ENCODE measurements at places on chromosomes 2 and 18. TPM values are rescaled to one million over a fixed set of nuclear protein-coding genes. Genes with fewer than 3 reads are reported as not detected.

GRCh38 chr2:105934467-105934866, 189.8 kb downstream of the NCK2 start:
- DNase-seq, result no peak

GRCh38 chr18:60649107-60649506, 276.5 kb upstream of the MC4R start:
- peak; percentile 29 for DNase-seq

DNA sequence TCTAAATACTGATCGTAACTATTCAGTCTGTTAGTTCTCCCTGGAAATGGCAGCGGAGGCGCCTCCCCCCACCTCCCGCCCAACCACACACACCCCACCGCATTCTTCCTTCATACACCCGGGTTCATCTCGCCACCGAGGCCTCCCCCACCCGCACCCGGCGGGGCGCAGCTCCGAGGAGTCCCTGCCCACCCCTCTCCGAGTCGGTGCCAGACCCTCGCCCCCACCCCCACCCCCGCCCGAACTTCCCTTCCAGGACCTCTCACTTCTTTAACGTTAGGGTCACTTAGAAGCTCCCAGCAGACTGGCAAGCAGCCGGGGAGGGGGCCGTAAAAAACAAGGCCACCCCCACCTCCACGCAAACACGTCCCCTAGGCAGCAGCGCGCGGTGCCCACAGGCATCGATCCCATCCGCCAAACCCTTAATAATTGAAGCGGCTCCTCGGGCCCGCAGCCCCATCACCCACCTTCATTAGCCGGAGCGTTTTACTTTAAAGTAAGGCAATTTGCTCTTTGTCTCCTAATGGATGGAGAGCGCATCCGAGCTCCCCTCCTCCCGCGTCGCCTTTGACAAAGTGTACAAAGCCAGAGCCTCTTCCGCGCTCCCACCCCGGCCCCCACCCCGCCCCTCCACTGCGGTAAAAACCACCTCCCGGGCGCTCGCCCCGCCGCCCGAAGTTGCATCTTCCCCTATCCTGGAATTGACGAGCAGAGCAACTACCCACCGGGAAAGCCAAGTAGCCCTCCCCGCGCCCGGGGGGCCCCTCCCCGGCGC, 624 bp downstream of the ZNF516 start:
- peak; percentile 77 for DNase-seq

DNA sequence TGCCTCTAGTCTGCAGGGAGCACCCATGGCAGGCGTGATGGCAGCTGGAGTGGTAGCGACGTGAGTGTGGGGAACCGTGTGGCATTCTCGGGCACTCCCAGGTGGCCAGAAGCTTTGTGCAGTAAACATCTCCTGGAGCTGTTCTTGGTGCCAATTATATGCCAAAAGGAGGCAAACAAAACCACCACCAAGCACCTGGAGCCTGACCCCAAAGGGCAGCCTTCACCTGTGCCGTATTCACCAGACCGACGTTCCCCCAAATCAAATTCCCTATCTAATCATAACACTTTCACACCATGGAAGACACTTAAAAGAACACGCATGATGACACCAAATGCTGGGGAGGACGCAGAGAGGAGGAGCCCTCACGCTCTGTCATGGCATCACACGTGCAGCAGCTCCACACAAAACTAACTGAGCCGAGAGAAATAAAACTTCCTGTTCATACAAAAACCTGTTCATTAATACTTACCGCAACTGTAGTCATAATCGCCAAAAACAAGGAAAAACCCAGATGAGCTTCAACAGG, 123.6 kb downstream of the EIPR1 start:
- no peak for DNase-seq

- no peak for DNase-seq
Measured at GRCh38 chr2:3637311-3637675, 20.7 kb upstream of the ALLC start.

- no peak for DNase-seq
Measured at GRCh38 chr2:230967113-230967512, 28.8 kb upstream of the SPATA3 start.

DNA sequence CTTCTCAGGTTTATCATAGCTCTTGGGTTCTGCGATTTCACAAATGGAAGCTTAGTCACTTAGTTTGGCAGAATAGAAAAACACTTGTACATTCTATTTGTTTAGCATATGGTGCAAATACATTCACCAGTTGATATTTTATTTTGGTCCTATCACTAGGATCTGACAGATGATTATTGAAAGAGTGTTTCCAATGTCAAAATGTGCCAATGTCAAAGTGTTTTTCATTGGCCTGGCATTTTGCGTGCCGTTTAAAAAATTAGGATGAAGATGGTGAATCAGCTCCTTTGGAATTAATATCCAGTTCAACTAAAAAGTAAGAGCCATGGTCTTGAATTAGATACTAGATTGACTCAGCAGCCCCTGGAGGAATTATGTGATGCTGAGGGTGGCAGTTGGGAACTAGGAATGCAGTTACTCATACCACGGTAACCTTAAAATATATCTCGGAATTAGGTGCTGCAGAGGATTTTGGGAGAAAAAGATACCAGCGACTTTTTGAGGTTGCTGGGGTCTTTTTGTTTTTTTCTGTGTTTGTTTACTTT, 87.0 kb downstream of the SPHKAP start:
- DNase-seq, result no peak

DNA sequence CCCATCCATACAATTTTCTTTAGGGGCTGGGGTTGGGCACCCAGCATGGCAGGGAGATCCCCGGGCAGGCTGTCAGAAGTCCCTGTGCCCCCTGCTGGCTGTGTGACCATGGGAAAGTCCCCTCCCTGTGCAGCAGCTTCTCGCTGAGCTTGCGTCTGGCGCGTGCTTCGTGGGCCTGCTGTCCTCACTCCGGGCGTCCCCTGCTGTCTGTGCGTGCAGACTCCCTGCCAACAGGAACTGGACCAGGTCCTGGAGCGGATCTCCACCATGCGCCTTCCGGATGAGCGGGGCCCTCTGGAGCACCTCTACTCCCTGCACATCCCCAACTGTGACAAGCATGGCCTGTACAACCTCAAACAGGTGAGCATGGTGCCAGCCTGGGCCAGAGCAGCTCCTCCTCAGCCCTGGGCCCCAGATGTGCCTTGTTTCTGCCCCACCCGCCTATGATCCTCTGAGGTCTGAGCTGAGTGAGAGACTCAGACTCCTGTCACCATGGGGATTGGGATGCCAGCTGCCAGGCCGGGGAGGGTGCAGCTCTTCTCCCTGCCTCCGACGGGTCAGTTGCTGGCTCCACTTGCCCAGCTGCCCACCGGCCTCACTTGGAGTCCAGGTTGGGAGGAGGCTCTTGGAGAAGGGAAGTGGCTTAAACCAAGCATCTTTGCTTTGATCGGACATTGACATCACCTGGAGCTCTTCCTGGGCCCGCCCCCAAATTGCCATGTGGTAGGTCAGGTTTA, 28.6 kb downstream of the IGFBP2 start:
- peak; percentile 49 for DNase-seq

DNA sequence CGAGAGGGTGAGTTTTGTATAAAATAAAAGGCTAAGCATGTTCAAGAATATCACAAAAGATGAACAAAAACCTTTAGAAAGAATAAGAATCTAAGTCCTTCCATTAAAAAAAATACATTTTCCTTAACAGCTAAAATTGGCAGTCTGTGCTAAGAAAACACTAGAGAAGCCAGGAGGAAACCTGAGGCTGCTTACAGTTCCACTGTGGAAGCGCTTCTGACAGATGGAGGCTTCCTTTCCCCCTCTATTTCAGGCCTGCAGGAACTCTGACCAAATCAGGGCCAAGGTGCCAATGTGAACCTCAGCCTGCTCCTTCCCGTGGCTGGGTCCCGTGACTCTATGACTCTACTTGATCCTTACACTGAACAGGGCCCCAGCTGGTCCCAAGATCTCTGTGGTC, 108.1 kb upstream of the ARHGAP28 start:
- DNase-seq, result no peak

DNA sequence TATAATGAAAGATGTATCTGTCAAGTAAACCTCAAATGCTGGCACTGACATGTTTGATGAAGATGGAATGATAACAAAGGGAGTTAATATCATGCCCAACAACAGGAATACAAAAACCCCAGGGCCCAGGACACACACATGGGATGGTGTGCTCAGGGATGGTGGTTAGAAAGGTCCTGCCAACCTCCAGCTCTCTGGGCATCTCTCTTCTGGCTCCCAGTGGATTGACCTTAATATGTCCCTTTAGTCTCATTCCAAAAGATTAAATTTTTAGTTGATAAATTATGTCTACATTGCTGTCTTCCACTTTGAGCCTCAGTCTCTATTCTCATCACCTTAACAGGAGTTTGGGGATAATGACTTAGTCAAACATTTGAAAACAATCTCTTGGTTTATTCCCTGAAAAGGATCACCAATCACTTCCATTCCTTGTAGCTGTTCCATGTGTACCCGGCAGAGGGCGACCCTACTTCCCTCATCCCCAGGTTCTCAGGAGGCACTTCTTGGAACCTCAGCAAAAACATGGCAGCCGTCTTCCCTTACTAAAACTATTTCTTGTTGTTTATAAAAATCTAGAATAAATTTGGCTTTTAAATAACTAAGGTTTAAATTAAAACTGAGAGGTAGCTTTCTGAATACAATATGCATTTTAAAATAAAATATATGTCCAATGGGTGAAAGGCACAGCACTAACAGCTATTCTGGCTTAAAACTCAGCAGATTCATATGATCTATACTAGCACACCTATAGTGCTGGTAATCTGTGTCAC, 29.6 kb downstream of the MCEE start:
- DNase-seq, result no peak

- DNase-seq, result no peak
Measured at GRCh38 chr18:12393510-12393909, 14.2 kb upstream of the PRELID3A start.

DNA sequence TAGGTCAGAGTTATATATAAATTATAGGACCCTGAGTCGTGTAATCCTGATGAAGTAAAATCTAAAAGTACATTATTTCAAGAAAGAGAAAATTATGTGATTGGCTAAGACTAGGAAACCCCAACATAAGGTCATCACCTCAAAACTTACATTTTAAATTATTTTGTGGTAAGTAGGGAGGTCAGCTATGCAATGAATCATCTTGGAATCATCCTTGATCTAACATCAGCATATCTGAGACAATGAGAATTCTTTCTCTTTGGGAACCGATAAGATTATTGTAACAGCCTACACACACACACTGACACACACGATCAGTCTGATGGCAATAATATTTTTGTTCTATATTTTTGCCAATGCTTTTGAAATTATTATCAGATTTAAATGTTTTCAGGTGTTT, 904.8 kb upstream of the CHAC2 start:
- DNase-seq, result no peak

DNA sequence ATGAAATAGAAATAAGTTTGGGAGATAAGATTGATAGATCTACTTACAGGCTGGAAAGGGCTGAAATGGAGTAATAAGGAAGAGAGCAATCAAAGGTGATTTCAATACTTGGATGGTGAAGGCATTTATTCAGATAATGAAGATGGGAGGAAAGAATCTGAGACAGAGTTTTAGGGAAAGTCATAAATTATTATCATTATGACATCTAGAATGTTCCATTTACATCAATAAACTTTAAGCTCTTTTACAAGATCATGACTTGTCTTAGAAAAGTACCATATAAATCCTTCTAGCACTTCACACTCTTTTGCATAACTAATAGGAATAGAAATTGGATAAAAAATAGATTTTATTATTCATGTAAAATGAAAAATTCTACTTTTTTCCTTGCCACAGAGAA, 2.2 kb downstream of the SCN9A start:
- no peak for DNase-seq

DNA sequence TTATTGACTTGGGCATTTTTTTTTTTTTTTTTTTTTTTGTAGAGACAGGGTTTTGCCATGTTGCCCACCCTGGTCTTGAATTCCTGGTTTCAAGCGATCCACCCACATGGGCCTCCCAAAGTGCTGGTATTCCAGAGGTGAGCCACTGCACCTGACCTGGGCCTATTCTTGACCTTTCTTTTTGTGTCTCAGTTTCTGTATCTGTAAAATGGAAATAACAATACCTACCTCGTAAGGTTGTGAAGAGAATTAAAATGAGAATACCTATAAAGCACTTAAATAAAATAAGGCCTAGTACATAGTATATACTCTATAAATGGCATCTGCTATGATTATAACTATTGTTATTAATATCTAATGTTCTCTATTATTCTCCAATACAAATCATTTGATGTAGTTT, 15.7 kb downstream of the MAP4K3 start:
- no peak for DNase-seq

- DNase-seq, result no peak
Measured at GRCh38 chr2:173151671-173152401, 76.2 kb downstream of the MAP3K20 start.

DNA sequence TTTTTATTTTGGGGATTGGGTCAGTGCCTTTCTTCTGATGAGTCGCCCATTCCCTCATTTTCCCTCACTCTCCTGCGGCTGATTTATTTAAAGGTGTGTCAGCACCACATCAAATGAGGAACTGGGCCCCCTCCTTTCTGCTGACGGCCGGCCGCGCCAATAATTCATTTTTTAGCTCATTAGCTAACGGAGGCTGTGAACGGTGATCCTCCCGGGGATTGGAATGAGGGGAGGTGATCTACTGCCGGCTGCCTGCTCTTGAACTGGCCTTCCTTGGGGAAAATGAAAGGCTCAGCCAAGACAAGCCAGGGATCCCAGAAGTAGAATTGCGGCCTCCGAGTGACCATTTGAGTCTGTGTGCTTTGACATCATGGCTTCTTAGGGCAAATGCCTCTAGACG, 54.2 kb downstream of the GBX2 start:
- DNase-seq, result peak; percentile 51

- no peak for DNase-seq
Measured at GRCh38 chr2:207935121-207935990, 90.0 kb downstream of the PLEKHM3 start.

DNA sequence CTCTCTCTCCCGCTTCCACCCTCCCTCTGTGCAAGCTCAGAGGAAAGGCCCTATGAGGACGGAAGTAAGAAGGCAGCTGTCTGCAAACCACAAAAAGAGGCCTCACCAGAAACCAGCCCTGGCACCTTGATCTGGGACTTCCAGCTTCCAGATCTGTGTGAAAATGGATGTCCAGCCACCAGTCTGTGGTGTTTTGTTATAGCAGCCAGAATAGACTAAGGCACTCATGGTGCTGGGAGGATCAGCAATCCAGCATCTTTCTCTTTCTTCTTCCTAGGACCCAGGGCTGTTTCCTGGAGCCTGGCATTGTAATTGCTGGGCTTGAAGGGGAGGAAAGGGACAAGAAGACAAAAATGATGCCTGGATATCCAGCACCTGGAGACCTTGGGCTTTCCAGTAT, 122.5 kb downstream of the SOCS6 start:
- DNase-seq, result no peak

The OR6B2 gene
- not detected for polyA plus RNA-seq

The DAPL1 gene
- not detected for polyA plus RNA-seq

The RAB17 gene
- 0.38 TPM for polyA plus RNA-seq

The NAB1 gene
- 41.0 TPM for polyA plus RNA-seq

The PTPN2 gene
- polyA plus RNA-seq, result 31.4 TPM

The MAPRE2 gene
- polyA plus RNA-seq, result 203 TPM

The SPC25 gene
- 10.4 TPM for polyA plus RNA-seq
